ENCODE measurements at places on chromosomes 2 and 18.

GRCh38 chr2:204012072-204012653, 75.6 kb downstream of the ICOS start:
- DNase-seq = peak; percentile 23

DNA sequence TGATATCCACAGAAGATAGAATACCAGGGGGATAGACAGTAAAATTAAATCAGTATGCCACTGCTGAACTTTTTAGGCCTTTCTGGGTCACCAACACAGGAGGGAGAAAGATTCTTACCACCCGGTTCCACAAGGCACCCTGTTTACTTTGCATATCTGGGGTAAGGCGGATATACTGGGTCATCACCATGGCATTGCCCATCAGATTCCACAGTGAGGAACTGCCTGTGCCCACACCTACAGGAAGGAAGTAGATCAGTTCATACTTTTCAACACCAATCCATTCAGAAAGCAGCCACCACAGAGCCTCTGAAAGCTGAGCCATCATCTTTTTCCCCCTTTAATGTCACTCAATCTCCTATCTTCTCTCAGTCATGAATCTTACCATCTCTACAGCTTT, 2.0 kb downstream of the LMAN2L start:
- DNase-seq = no peak

DNA sequence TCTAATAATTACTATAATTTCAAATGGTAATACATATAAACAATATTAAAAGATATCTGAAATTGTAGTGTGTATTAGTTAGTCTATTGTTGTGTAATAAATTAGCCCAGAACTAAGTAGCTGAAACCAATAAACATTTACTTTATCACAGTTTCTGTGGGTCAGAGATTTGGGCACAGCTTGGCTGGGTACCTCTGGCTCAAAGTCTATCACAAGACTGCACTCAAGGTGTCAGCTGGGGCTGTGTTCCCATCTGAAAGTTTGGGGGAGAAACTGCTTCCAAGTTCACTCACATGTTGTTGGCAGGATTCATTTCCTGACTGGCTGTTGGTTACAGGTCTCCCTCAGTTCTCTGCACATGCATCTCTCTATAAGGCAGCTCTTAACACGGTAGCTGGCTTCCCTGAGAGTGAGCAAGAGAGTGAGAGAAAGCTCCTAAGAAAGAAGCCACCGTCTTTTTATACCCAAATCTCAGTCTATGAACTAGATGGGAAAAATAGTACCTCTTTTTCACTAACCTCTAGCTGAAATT, 25.6 kb upstream of the WIPF1 start:
- no peak for DNase-seq

- DNase-seq = no peak
Observed at GRCh38 chr18:58393295-58393694, 235.6 kb downstream of the ALPK2 start.

GRCh38 chr2:160288324-160288723, 88.3 kb upstream of the ITGB6 start:
- DNase-seq = no peak

- no peak for DNase-seq
Observed at GRCh38 chr2:237869343-237870102, 10.1 kb downstream of the RAMP1 start.

DNA sequence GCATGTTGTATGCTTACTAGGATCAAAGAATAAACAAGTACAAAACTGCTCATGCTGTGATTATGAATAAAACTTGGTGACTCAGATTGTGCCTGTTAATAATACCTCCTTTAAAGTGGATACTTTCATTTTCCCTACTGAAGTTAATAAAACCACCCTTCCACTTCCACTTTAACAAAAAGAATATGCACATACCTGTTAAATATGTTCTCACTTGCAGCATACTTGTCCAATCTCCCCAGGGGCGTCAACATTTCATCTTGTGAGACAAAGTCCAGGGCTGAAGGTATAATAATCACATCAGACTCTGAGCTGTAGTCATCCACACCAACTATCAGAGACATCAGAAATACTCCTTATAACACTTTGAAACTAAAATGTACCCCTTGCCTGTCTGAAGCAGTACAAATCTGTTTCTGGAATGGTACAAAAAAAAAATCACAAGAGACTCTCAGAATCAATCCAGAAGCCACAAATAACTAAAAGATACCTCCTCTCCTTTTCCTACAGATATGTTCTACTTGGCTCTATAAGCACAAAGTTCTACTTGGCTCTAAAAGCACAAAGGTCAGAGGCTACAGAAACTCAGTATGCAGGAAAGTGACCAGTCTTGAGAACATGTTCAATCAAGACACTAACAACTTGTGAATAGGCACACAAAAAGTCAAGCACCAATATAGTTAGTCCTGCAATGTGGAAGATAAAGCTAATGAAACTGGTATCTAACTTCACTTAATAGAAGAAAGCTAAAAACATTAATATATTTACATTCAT, 19.3 kb downstream of the PPP4R1 start:
- no peak for DNase-seq

- no peak for DNase-seq
Observed at GRCh38 chr2:5954509-5954908, 262.3 kb downstream of the SOX11 start.

DNA sequence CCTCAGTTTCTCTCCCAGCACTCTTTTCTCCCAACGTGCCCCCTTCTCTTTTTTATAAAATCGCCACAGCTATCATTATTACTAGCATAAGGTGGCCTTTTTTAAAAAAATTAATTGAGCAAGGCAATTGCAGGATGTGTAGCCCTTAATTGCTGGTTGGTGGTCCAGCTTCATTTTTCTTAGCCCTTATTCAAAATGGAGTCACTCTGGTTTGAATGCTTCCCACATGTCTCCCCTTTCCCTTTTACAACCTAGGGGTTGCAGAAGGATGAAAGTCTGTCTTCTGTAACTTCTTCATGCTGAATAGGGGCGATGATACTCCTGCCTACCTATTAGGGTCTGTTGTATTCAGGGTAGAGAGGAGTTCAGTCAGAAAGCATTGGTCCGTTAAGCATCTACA, 36.6 kb upstream of the PROKR1 start:
- DNase-seq = no peak

GRCh38 chr18:35045121-35045520, 3.9 kb downstream of the MAPRE2 start:
- DNase-seq = no peak

All from hindlimb muscle (tissue), 1 donor.